ENCODE measurements at places on chromosomes 7 and 10. TPM values are rescaled to one million over a fixed set of nuclear protein-coding genes. Genes with fewer than 3 reads are reported as not detected.

Gene RPP30
- total RNA-seq: 44.6 TPM

DNA sequence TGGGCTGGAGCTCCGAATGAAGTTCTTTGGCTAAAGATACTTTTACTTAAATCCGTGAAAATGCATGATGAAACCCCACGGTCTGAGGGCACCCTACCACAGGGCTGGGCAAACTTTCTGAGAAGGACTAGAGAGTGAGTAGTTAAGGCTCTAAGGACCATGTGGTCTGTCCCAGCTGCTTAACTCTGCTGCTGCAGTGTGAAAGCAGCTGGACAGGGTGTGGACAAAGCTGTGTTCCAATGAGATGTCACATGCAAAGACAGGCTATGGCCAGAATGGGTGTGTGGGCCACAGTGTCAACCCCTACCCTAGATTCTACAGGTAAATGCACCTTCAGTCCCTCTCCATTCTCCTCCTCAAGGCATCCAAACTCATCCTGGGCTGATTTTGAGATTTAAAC, 18.8 kb downstream of the PDIA4 start:
- no peak for DNase-seq

- no peak for DNase-seq
Observed at GRCh38 chr7:107971100-107971499, 31.9 kb downstream of the LAMB1 start.

GRCh38 chr7:151838861-151839381, 38.0 kb downstream of the PRKAG2 start:
- DNase-seq: peak; percentile 49

Measured in activated B cell treated with CpG ODN at 0.5 μM for 24 hours (primary cell).